ENCODE measurements at places on chromosomes 3 and 15. TPM values are rescaled to one million over a fixed set of nuclear protein-coding genes. Genes with fewer than 3 reads are reported as not detected.

DNA sequence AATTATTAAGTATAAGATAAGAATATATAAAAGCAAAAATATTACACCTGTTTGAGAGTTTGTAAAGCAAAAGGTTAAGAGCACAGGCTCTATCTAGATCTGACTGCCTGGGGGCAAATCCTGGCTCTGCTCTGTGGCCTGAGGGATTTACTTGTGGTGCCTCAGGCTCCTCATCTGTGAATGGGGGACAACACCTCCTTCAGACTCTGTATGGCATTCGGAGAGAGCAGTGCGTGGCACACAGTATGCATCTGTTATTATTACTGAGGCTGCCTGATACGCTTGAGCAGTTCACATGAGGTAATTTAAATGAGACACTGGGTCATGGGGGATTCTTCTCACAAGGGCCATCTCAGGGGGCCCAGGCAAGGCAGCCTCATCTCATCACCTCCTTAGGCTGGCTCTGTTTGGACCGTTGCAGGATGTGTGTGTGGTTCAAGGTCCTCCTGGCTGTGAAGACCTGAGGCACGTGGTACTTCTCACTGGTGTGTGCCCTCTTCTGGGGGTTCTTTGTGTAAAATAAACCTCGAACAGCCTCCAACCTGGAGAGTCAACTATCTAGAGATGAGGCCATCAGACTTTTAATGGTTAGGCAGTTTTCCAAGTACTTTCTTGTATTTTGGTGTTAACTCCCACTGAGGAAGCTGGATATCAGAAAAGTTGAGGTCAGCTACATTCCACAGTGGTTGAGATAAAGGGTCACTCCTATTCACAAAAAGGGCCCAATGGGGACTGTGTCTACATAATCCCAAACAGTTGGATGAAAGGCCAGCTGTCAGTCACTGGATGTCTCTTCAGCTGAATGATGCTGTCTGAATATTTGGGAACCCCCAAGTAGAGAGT lies 9.0 kb downstream of the GNB5 start:
- H3K27ac ChIP-seq, result no peak overlapping the region
- peaks cover 34% of the 10 kb centered on the region for H3K4me1 ChIP-seq
- peaks cover 5% of the 10 kb centered on the region for H3K36me3 ChIP-seq
- DNase-seq, result no peak
- no peaks in the 10 kb centered on the region for H3K27me3 ChIP-seq

DNA sequence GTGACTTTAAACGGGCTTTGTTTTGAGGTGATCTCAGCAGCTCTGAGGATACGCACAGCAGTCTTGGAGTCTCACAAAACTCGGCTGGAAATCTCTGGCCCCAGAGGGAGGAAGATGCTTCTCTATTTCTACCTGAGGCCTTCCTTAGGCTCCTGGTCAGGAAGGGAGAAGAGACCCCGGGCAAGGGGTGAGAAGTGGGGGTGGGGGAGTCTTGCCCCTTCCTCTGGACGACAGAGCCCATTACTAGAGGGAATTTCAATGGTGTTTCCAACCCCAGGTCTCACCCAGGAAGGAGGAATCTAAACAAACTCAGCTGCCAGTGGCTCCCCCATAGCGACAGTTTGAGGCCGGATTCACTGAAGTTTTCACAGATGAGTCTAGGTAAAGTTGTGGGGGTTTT lies 37.4 kb upstream of the PCSK6 start:
- DNase-seq, result no peak
- no peaks in the 10 kb centered on the region for H3K27me3 ChIP-seq
- no peaks in the 10 kb centered on the region for H3K36me3 ChIP-seq
- no peaks in the 10 kb centered on the region for H3K4me1 ChIP-seq
- no peak overlapping the region for H3K4me3 ChIP-seq

DNA sequence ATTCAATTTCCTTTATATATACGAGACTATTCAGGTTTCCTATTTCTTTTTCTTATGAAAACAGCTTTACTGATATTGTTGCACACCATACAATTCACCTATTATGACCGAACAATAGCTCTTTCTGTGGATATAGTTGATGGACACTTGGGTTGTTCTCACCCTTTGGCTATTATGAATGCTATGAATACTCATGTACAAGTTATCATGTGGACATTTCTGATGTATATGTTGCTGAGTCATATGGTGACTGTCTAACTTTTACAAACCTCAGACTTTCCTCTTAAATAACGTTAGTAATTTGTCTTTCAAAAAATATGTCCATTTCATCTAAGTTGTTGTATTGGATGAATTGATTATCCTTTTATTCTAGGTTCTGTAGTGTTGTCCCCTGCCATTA lies 15.7 kb upstream of the USF3 start:
- H3K4me3 ChIP-seq, result no peak overlapping the region
- peaks cover 5% of the 10 kb centered on the region for H3K4me1 ChIP-seq
- no peak for DNase-seq
- H3K27me3 ChIP-seq, result peaks cover 15% of the 10 kb centered on the region
- H3K36me3 ChIP-seq, result peaks cover 8% of the 10 kb centered on the region

MAP6D1 gene
- total RNA-seq, result not detected

DNA sequence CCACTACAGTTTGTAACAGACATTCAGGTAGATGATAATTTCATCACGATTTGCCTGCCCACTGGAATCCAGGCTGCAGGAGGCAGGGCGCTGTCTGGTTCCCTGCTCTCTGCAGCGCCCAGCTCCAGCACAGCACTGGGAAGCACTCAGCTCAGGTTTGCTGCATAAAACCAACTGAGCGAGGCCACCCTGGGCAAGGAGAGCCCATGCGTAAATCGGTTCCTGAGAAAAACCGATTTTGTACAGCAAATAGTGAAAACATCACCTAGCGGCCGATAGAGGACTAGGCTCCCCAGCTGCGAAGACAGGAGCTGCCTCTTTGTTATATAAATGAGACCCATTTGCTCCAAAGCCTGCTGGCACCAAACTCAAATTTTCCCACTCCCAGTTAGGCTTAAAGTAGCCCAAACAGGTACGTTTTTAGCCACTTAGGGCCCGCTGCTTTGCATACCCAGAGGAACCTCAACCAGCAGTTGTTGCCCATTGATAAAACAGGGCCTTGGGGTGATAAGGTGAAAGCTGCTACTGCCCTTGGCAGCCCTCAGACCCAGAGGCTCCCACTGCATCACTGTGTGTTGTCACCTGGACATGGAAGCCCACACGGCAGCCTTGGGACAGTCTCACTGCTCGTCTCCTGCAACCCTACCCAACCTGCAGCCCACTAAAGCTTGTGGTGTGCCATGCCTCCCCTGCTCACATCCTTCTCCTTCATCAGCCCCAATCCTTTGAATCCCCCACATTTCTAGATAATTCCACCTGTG lies 47.5 kb downstream of the ALDH1L1 start:
- no peaks in the 10 kb centered on the region for H3K36me3 ChIP-seq

ZIC1 gene
- not detected for total RNA-seq

CELF6 gene
- total RNA-seq, result 0.58 TPM

GRCh38 chr3:183519891-183520290 lies 35.6 kb downstream of the KLHL6 start:
- no peak for DNase-seq
- H3K4me1 ChIP-seq, result peaks cover 46% of the 10 kb centered on the region
- H3K27me3 ChIP-seq, result no peaks in the 10 kb centered on the region

DNA sequence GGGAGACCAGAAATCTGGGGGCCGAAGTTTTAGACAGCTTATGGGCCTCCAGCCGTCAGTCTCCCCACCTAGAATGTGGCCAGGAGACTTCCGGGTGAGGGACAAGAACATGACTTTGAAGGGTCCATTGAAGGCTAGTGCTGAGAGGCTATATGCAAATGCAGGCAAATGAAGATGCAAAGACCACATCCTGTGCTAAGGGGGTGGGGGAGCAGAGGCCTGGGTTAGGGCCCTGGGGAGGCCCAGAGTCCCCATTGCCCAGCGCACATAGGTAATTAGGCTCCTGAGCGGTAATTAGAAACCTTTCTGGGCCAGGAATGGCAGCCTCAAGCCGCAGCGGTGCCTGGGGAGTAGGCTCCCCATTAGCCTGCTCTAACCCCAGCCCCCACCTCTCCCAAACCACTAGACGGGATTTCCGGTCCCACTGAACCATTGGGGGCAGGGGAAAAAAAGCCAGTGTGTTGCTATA lies 6.8 kb downstream of the CSK start:
- peak overlapping the region; percentile 85 for H3K4me3 ChIP-seq
- peak; percentile 84 for DNase-seq
- peaks cover 75% of the 10 kb centered on the region for H3K4me1 ChIP-seq
- peaks cover 77% of the 10 kb centered on the region for H3K36me3 ChIP-seq

FBXW12 gene
- total RNA-seq, result not detected

DNA sequence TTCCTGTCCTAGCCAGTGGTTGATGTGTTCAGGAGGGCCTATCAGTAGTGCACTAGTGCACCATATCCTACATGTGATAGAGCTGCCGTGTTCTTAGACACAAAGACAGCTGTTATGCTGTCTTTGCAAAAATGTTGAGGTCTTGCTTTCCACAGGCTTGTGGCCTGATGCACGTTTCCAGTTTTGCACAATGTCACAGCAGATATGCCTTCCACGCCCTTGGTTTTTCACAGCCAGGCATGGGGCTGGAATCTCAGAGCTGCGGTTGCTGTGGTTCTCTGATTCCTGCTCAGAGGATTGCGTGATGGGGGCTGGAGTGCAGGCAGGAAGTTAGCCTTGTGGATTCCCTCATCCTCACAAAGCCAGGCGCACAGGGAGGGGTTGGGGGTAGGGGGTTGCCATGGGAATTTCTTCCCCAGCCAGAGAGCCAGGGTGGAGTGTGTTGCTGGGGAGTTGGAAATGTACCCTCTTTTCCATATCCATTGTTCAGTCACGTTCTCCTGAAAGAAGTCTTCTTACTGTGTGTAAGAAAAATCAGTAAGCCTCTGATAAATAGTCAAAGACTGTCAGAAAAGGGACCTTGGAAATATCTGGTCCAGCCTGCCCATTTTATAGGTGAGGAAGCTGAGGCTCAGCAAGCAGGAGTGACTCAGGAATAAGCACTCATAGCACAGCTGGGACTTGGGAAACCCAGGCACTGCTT lies 79.4 kb downstream of the SMAD3 start:
- peak overlapping the region; percentile 68 for H3K27ac ChIP-seq
- H3K4me3 ChIP-seq, result no peak overlapping the region
- no peaks in the 10 kb centered on the region for H3K27me3 ChIP-seq
- H3K36me3 ChIP-seq, result peaks cover 49% of the 10 kb centered on the region

GRCh38 chr3:86800116-86800515 lies 190.8 kb downstream of the VGLL3 start:
- no peaks in the 10 kb centered on the region for H3K36me3 ChIP-seq
- no peak overlapping the region for H3K27ac ChIP-seq
- no peaks in the 10 kb centered on the region for H3K4me1 ChIP-seq
- no peak overlapping the region for H3K4me3 ChIP-seq

SHISA5 gene
- 337 TPM for total RNA-seq

DNA sequence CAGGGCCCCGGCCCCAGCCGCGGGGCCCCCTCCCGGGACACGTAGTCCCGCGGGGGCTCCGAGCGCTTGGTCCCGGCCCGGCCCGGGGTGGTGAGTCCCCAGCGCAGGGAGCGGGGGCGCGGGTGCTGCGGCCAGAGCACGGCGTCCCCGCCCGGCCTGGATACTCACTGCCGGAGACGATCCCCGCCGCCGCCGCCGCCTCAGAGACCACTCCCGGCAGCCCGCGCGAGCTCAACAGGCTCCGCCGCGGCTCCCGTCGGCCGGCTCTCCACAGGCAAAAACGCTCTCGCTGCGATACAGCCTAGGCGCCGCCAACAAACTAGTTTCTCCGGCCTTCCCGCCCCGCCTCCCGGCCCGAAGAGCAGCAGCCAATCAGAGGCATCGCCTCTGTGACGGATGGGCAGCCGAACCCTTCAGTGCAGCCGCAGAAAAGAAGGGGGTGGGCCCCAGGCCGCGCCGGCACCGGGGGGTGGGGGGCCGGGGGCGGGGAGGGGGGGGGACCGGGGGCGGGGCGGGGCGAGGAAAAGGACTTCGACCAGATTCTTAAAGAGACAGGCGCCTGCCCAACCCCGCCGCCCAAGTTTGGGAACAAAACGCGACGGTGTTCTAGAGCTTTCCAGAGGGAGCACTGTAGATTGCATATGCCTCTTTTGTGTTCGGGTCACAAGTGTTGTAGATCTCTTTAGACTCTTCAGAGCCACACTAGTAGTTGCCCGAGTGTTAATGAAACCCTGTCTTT lies at the start of gene KLHL25:
TSS of gene KLHL25 (minus strand) at position 328 of the 739 bp plus-strand sequence. CDS start 25,115 bp downstream, outside the sequence.
- peaks cover 2% of the 10 kb centered on the region for H3K36me3 ChIP-seq
- peak within 1 kb of the TSS; percentile 87 for H3K4me3 ChIP-seq
- peaks cover 3% of the 10 kb centered on the region for H3K27me3 ChIP-seq
- peak within 1 kb of the TSS; percentile 79 for H3K27ac ChIP-seq
- DNase-seq, result peak; percentile 94

SCAMP2 gene
- 156 TPM for total RNA-seq

GRCh38 chr3:184378651-184379357 lies 797 bp upstream of the THPO start:
- DNase-seq, result no peak
- peaks cover 68% of the 10 kb centered on the region for H3K27me3 ChIP-seq
- H3K4me3 ChIP-seq, result peak overlapping the region; percentile 37
- peaks cover 5% of the 10 kb centered on the region for H3K4me1 ChIP-seq

GRCh38 chr3:110474397-110474796 lies 597.2 kb upstream of the NECTIN3 start:
- H3K4me3 ChIP-seq, result no peak overlapping the region
- H3K27ac ChIP-seq, result no peak overlapping the region
- no peak for DNase-seq
- H3K36me3 ChIP-seq, result no peaks in the 10 kb centered on the region

GRCh38 chr3:128854475-128854874 lies 24.9 kb upstream of the ACAD9 start:
- no peaks in the 10 kb centered on the region for H3K27me3 ChIP-seq
- peaks cover 12% of the 10 kb centered on the region for H3K36me3 ChIP-seq
- no peak overlapping the region for H3K27ac ChIP-seq
- no peaks in the 10 kb centered on the region for H3K4me1 ChIP-seq
- no peak for DNase-seq

IL17RE gene
- total RNA-seq, result 3.0 TPM

- no peak overlapping the region for H3K27ac ChIP-seq
- H3K36me3 ChIP-seq, result no peaks in the 10 kb centered on the region
- H3K4me1 ChIP-seq, result no peaks in the 10 kb centered on the region
Observed at GRCh38 chr3:154176036-154176435, 54.8 kb downstream of the ARHGEF26 start.

DNA sequence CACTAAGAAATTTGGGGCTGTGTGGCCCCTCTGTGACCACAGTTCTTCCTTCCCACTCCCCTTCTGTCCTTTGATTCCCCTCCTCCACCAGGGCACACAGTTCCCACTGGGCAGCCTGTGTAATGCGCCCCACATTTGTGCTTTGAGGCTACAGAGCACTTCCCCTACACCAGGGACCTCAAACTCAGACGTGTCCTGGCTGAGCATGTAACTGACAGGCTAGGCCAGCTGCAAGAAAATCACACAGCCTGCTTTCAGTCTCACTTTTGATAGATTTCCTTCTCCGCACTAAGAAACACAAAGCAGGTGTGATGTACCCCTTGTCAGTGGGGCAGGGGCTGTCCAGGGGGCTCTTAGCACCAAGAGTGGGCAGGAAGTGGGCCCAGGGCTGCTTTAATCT lies 29.6 kb downstream of the PRKCD start:
- no peaks in the 10 kb centered on the region for H3K27me3 ChIP-seq
- DNase-seq, result no peak
- no peak overlapping the region for H3K27ac ChIP-seq
- peaks cover 11% of the 10 kb centered on the region for H3K36me3 ChIP-seq
- no peak overlapping the region for H3K4me3 ChIP-seq

Data from activated CD4-positive, alpha-beta memory T cell treated with anti-CD3 and anti-CD28 coated beads, Interleukin-2, amount 10 ng/mL, durations not matched to agents 7 days and 5 days (primary cell).